ENCODE measurements at places on chromosomes 2 and 18.

GRCh38 chr2:191711621-191712020 is 33.7 kb downstream of the NABP1 start:
- no peak for DNase-seq

- DNase-seq = no peak
These were observed 165.6 kb downstream of the INHBB start for GRCh38 chr2:120511536-120511935.

DNA sequence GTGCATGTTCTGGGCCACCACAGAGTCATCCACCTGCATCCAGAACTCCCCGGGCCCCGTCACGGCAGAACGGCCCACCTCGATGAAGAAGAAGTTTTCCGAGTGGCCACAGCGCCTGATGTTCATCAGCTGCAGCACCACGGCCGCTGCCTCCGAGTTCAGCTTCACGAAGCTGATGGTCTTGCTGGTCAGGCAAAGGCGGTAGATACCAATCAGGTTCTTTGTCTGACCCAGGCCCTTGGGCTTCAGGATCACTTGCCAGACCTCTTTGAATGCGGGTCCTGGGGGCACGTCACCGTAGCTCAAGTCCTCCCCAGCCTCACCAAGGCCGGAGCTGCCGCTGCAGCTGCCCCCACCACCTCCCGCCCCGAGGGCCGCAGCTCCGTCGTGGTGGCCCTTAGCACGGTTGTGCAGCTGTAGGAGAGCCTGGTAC is 1.6 kb downstream of the IRS1 start:
- DNase-seq = no peak

DNA sequence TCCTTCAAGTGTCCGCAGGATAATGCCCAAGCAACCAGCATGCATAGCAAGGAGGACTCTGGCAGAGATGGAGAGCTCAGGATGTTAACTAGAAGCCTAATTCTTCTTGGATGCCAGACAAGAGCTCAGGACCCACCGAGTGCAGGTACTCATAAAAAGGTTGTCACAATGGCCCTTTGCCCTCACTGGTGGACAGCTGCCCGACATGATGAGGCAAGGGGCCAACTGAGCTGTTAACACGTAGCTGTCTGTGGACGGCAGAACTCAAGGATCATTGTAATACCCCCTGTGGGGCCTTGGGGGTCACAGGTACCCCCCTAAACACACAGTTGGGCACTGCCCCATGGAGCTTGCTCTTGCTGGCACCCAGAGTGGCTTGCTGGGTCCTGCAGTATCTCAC is 393.7 kb downstream of the PIK3C3 start:
- no peak for DNase-seq

DNA sequence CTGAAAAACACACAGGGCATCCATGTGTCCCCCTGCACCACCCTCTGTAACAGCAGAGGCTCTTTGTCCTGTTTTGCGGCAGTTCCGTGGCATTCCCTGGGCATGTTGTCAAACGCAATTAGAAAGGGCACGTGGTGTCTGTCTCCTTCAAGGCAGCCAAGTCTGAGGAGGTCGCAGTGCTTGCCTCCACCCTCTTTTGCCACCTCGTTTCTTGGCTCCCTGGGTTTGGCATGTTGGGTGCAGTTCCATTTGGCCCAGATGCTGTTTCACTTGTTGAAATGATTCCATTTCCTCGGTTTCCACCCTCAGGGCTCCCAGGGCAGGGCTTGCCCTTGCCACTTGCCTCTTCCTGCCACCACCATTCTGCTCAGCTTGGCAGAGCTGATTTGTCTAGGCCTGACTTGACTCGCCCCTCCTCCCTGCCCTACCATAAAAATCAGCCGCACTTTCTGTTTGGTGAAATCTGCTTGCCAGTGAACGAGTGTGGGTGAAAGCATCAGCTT is 12.4 kb downstream of the CCL20 start:
- DNase-seq = no peak

GRCh38 chr2:219104107-219105035 is 43.6 kb upstream of the IHH start:
- DNase-seq = no peak

- DNase-seq = no peak
These were observed 241.5 kb downstream of the SH3RF3 start for GRCh38 chr2:109370399-109371035.

- DNase-seq = no peak
These were observed 11.2 kb upstream of the FN1 start for GRCh38 chr2:215447056-215447455.

- DNase-seq = no peak
These were observed 165.6 kb downstream of the ACOXL start for GRCh38 chr2:110897966-110898365.

DNA sequence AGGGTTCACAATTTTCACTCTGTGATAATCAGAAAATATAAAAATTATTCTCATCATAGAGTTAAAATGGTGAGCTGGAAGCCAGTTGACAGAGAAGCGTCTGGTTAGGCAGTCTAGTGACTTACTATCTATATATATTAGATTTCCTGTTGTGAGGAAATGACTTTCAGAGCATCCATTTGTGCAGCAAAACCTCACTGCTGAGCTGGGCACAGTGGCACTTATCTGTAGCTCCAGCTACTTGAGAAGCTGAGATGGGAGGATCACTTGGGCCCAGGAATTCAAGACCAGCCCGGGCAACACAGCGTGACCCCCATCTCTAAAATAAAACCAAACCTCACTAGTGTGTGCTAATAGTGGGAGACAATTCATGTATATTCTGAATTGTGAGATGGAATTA is 7.2 kb upstream of the KIAA2012 start:
- no peak for DNase-seq
